ENCODE measurements at places on chromosomes 5 and 9.

DNA sequence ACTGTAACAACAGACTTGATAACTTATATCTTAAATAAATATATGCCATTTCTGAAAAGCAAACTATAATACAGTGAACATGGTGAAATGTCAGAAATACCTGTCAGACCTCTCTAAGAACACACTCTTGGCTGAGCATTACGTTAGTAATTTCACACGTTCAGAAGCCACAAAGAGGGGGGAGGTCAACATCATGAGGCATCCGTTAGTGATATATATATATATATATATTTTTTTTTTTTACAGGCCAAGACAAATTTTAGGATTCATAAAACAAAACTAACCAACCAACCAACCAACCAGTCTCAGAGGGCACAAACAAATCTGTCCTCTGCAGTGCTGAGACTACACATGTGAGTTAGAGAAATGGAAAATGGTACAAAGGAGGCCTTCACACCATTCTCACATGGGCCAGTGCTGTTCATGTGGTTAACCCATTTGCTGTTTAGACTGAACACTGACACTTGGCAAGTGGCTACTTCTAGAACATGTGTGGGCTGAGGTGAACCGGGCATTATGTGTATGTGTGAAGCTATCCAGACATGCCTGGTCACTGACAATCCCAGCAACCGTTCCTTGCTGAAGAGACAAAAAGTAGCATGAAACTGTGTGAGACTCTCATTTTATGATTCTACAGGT is 54.5 kb downstream of the ELL2 start:
- DNase-seq: no peak

GRCh38 chr9:14365670-14366069 is 51.7 kb upstream of the NFIB start:
- DNase-seq: no peak

DNA sequence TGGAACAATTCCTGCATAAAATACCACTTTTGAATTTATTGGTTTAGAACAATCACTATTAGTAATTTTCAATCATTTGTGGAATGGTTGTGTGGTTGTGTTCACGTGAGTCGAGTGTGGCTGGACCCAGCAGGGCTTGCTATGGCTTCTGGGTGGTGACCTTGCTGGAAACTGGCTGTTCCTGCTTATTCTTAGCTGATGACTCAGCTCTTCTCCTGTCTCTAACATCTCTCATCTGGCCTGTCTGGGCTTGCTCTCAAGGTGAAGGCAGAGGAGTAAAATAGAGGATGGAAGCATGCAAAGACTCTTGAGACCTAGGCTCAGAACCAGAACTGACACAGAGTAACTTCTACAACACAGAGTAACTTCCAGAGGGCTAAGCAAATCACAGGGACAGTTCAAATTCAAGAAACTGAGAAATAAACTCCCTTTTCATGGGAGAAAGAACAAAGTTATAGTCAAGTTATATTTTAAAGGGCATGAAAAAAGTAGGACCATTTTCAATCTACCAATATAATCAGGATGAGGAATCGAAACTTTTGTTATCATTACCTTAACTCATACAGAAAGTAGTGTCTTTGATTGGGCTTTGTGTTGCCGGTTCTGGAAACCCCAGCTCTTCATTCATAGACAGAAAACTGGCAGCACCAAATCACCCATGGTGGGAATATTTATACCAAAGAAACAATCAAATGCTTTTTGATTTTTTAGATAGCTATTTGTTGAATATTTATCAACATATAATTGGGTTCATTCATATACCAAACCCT is 665.1 kb downstream of the CDH18 start:
- no peak for DNase-seq

GRCh38 chr9:76559286-76559685 is 100.3 kb downstream of the GCNT1 start:
- DNase-seq: no peak

GRCh38 chr9:82475584-82476301 is 487.2 kb downstream of the SPATA31D1 start:
- no peak for DNase-seq

GRCh38 chr5:38500573-38501260 is 55.7 kb downstream of the LIFR start:
- peak; percentile 5 for DNase-seq

DNA sequence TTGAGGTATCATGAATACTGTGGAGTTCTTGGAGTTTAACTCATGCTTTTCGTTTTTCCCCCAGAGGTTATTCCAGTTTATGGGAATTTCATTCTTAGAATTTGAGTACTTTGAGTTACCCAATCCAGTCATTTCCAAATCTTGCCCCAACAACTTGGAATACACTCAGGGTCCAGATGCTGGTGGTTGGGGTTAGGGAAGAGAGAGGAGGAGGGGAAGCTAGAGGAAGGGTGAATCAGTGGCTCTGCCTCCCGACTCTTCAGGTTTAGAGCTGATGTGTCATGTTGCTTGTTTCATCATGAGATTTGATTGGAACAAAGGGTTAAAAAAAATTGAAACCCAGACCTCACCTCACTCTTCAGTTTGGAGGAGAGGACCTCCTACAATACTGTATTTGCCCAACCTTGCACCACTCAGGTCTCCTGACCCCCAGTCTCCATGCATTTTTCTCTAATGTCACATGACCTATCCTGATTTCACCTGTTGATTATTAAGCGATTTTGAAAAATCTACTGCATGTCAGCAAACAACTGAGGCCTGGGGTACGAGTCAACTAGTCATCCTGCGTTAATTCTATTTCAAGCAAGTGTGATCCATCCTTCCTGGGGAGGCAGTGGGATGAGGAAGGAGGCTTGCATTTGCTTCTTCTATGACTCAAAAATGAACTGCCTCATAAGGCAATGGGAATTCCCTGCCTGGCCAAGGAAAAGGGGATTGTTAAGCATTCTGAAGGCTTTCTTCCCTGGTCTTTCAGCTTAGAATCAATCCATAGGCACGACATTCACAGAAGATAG is 6.2 kb upstream of the SLC1A3 start:
- no peak for DNase-seq

DNA sequence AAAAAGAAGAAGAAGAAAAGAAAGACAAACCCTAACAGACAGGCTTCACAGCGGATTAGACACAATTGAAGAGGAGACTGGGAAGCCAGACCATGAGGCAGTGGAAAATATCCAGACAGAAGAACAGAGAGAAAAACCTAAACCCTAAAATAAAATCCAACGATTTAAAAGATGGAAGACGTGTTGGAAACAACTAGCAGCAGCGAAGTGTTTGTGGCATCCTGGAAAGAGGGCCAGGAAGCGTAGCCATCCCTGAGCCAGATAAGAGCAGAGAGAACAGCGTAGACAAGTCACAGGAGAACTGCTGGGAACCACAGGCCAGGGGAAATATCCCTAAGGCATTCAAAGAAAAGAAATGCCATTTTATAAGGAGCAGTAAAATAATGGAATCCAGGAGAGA is 39.7 kb upstream of the NKD2 start:
- no peak for DNase-seq

- no peak for DNase-seq
These were observed 10.9 kb downstream of the RALGDS start for GRCh38 chr9:133109931-133110650.

DNA sequence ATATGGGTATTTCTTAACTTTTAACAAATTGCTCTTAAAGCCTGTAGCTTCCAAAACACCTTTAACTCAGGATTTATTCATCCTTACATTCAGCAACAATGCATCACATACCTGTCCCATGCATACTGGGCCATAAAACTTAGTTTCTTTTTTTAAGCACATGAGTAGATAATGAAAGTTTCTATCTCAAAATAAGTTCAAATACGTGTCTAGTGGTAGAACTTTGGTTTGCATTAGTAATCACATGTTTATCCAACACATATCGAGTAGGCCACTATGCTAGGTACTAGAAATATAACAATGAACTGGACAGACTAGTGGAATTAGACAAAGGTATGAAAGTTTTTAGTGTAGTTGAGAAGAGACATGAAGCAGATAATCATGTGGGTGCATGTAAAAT is 99.6 kb downstream of the DOCK2 start:
- no peak for DNase-seq

DNA sequence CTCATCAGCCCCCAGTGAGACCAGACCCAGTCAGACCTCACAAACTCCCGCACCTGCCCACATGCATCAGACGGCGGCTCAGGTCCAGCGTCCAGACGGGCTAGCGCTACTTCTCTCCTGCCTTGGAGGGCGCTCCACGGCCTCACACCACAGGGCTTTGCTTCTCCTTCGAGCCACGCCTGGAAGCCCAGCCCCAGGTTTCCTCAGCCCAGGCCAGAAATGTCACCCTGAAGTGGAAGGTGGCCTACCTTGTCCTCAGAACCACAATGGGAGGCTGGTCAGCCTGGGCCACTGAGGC is 2.8 kb downstream of the NACC2 start:
- DNase-seq: no peak

- no peak for DNase-seq
These were observed 281.2 kb upstream of the RGMB start for GRCh38 chr5:98492258-98492657.

GRCh38 chr5:17364987-17365810 is 132.8 kb upstream of the TAF11L2 start:
- no peak for DNase-seq

GRCh38 chr9:101485924-101486692 is 47.5 kb upstream of the RNF20 start:
- DNase-seq: no peak

GRCh38 chr5:66945389-66946349 is 250.9 kb downstream of the CD180 start:
- no peak for DNase-seq

GRCh38 chr9:18007621-18008020 is 428.8 kb downstream of the SH3GL2 start:
- no peak for DNase-seq

DNA sequence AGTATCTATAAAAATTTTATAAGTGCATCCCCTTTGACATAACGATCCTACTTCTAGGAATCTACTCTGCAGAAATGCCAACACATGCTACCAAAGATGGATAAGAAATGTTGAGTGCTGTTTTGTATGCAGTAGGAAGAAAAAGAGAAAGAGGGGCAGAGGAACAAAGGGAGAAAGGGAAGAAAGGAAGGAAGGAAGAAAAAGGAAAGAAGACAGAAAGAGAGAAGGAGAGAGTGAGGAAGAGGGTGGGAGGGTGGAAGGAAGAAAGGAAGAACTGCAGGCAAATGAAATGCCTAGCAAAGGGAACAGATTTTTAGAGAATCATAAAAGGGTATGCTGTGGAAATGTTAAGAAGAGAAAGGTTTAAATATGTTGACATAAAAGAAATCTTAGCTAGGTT is 48.5 kb upstream of the ALDOB start:
- DNase-seq: no peak

All from fibroblast of the conjunctiva (primary cell).